Right ventricle myocardium inferior (tissue), 1 donor: ENCODE measurements at places on chromosomes 5 and 9. TPM values are rescaled to one million over a fixed set of nuclear protein-coding genes. Genes with fewer than 3 reads are reported as not detected.

DNA sequence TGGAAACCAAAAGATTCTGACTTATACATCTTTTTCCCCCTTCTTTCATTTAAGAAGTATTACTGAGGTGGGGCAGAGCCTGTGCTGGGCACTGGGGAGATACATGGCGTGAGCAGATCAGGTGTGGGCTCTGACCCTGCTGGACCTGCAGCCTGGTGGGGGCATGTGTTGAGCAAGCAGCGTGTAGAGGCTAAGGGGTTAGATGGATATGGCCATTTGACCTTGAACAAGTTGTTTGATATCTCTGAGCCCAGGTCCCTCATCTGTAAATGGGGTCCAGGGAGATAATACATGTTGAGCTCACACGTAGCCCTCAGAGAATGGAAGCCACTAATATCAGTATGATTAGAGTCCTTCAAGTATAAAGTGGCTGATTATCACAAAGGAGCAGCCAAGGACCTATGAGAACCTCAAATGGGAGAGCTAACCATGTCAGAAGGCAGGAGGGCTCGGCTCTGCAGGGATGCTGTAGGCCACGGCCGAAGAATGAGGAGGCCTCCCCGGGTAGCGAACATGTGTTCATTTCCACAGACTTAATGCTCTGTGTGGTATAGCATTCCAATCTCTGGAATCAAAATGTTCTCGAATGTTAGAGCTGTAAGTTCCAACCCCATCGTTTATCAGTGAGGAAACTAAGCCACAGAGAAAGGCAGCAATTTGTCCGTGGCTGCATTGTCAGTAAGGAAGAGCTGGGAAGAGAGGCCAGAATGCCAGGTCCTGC, 15.4 kb upstream of the ANGPTL2 start:
- DNase-seq, result no peak

GRCh38 chr5:87831499-87831898, 418.8 kb upstream of the CCNH start:
- no peak for DNase-seq

GRCh38 chr5:55377810-55378209, 70.0 kb downstream of the MTREX start:
- no peak for DNase-seq

GRCh38 chr5:31516802-31517201, 15.1 kb downstream of the DROSHA start:
- DNase-seq, result no peak

DNA sequence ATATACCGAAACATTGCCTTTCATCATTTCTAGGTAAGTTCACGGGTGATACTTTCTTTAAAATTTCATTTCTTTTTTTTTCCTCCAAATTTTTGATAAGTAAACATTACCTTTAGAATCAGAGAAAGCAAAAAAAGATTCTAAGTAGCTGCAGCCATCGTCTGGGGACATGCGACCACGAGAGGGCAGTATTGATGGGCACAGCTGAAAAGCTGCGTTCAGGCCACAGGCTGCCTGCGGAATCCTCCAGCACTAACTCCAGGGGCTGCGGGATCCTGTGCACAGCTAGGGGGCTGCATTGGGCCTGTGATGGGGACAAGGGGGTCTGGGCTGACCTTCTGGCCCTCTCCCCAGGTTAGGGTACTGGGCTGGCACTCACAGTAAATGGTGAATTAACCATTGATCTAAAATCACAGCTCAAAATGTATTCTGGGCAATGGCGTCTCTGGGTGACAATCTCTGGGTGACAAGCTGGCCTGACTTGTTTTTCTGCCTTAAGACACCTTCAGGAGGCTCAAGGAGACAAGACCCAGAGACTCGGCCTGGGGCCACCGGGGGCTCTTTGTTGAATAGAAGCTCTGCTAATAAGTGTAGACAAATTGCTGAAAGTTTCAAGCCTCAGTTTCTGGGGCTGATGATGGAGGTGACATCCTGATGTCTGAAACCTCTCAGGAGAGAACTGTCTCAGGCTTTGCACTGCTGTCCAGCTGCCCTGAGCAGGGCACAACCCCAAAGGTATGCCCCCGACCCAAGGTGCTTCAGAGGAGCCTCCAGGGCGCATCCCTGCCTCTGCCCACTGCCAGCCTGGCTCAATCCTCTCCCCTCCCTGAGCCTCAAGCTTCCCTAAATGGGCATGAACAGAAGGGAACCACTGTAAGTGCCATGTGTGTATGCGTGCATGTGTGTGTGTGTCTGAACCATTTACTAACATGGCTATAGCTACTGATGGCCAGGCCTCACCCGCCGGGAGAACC, 44.3 kb upstream of the SARDH start:
- peak; percentile 74 for DNase-seq

GRCh38 chr5:149374303-149374702, 4.8 kb downstream of the IL17B start:
- DNase-seq, result no peak

GRCh38 chr9:112091810-112092209, 83.3 kb downstream of the SUSD1 start:
- DNase-seq, result no peak

DNA sequence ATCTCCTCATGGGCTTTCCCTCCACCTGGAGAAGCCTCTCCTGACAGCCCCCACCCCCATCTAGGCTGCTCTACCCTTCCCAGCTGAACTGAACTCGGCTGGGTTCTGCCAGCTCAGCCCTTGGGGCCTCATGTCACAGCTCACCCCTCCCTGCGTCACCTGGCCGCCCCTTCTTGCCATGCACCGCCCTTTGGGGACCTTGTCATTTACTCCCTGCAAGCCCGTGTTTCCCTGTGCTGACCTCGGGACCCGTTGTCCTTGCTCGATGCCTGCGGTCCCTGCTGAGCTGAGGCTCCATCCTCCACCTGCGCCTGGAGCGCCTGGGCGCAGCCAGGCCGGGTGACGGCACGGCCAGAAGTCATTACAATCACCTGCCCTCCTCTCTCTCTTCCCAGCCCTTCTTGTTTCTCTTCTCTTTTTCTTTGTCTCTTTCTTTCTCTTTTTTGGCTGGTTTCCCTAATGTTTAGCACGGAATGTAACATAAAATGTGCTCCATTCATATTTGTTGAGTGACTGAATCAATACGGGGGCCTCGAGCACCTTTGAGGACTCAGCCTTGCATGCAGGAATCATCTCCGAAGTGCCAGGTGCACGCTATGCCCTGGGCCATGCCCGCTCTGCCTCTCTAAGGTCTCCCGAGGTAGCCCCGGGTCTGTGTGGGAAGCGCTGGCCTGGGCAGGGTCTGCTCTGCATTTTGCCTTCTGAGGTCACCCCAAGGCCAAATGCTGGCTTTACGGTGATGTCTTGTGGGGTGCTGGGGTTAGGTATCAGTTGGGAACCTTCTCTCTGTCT, 48.1 kb upstream of the COL5A1 start:
- no peak for DNase-seq

DNA sequence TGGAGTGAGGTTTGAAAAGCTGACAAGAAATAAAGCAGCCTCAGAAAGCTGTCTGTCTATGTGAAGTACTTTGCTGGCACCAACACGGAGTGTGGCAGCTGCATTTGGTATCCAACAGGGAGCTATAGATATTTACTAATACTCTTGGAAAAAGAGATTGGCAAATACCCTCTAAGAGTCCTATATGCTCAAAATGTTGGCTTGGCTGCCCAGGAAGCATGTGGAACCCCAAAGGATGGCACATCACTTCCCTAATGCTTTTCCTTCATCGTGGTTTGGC, 398.3 kb downstream of the TLE4 start:
- DNase-seq, result no peak

GRCh38 chr5:89281766-89282553, 399.0 kb upstream of the MEF2C start:
- no peak for DNase-seq

DNA sequence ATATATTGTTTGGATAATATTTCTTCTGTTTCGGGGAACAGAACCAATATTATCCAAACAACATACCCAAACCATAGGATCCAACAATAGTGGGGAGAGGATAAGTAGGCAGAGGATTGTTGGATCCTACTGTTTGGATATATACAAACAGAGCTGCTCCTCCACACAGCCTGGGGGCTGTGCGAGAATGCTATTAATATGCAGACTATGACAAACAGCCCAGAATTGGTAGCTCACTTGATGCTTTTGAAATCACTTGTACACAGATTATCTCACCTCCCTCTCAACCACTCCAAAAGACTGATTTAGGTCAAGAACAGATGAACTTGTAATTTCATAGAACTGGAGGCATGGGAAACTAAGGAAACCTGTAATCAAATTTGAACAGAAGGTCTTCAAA, 24.4 kb upstream of the MLANA start:
- no peak for DNase-seq

DNA sequence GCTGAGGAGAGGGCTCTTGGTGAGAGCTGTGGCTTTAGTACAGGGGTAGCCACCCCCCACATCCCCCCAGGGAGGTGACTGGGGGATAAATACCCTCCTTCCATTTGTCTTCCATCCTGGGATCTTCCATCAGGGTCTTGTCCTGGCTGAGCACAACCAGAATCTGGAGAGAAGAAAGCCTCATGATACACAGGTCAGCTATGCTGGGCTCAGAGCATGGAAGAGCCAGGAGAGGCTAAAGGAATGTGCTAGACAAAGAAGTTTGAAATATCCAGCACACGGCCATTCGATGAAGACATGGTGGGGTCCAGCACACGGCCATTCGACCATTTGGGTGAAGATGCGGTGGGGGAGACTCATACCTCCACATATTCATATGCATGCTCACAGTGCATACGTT, 30.0 kb downstream of the ROPN1L start:
- DNase-seq, result no peak

DNA sequence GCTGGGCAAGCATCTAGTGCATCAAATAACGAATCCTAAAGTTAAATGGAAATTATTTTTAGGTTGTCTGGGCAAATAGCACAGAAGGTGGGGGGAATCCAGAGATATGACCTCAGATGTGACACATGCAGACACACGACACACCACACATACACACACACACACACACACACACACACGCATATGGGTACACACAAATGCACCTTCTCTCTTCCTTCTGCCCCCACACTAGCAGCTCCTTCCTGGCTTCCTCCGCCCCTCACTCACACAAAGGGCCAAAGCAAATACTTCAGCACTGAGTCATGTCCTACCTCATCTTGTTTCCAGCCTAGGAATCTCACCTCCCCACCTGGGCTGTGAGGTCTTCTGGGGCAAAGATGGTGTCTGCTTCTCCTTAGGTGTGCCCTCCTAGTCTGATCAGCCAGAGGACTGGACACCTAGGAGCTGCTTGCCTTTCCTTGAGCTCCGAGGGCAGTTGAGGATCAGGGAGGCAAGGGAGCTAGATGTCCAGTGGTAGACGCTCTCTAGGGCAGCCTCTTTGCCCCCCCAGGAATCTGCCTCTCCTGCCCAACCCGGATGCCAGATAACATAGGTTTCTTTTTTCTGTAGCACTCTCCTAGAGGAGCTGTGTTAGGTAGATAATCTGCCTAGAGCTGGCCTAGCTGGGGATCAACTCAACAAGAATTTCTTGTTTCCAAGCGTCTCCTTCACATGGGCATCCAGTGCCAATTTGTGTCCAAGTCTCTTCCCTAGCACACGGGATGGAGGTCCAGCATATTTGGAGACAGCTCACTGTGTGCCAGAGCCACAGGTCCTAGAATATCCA, 14.3 kb upstream of the JADE2 start:
- DNase-seq, result no peak

- no peak for DNase-seq
These were observed 2.7 kb downstream of the ENHO start for GRCh38 chr9:34520096-34520495.

- no peak for DNase-seq
These were observed 37.7 kb upstream of the CSNK1G3 start for GRCh38 chr5:123474228-123474627.

GRCh38 chr5:110899566-110900412, 161.0 kb downstream of the SLC25A46 start:
- DNase-seq, result no peak

- no peak for DNase-seq
These were observed 416.3 kb upstream of the ZNF608 start for GRCh38 chr5:125162714-125163113.

DNA sequence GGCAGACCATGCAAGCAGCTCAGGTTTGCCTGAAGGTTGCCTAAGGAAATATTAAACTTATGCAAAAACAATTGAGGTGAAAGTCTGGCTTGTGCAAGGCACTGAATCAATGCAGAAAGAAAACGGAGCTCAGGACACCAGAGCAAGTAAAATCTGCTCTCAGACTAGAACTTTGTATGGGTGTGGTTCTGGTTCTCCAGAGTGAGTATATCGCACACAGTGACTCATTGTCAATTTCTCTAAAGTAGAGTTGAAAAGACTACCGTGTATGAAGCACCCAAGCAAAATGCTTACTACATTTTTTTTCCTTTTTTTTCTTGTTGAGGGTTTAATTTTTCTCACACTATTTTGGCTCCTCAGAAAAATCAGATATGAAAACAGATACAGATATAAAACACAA, 650.3 kb upstream of the CDH10 start:
- no peak for DNase-seq

DNA sequence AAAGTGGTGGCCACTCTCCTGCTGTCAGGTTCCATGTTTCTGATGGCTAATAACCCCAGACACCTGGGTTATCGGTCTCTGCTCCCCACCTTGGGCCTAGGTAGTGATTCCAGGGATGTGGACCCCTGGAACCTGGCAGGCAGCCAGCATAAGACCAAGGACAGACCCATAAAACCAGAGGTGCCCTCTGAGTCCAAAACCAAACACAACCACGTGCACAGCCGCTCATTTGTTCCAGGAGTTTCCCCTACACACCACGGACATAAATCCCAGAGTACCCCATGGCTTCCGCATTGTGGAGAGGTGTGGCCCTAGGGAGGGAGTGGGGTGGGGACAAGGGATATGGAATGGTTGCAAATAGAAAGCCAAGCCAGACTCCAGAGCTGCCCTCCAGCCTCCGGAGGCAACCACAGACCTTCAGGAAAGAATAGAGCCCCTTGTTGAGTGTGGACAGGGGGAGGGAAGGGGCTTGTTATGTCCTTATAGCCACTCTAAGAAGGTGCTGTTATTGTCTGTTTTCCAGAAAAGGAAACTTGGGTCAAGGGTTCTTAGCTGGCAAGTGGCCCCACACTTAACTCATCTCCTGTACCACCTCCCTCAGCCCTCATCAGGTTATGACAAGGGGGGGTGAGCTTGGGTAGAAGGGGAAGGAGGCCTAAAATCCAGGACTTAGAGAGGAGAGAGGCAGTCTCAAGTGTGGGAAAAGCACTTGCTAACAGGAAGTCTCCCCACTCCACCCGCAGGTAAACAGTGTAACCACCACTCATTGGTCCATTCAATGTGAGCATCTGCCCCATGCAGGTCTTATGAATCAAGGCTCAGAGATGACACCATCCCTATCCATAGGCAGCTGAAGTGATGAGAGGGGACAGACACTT, 23.6 kb upstream of the CYSTM1 start:
- no peak for DNase-seq

Gene CDH12
- not detected for total RNA-seq

Gene ACOT12
- total RNA-seq, result not detected

Gene KIF20A
- 0.84 TPM for total RNA-seq

Gene FSD1L
- total RNA-seq, result 4.5 TPM

Gene RANBP17
- total RNA-seq, result 2.7 TPM

Gene TMOD1
- total RNA-seq, result 192 TPM

Gene FOXE1
- total RNA-seq, result not detected

Gene CD180
- total RNA-seq, result 1.6 TPM

Gene OMD
- total RNA-seq, result 3.2 TPM

Gene TXNDC8
- not detected for total RNA-seq

Gene CBY3
- total RNA-seq, result not detected
